ENCODE measurements at places on chromosomes 7 and 10. TPM values are rescaled to one million over a fixed set of nuclear protein-coding genes. Genes with fewer than 3 reads are reported as not detected.

OLAH gene
- not detected for total RNA-seq

ATRNL1 gene
- total RNA-seq = 0.33 TPM

WAC gene
- total RNA-seq = 65.7 TPM

LEP gene
- total RNA-seq = 2.8 TPM

- no peak for DNase-seq
- no peak overlapping the region for H3K27ac ChIP-seq
- peaks cover 2% of the 10 kb centered on the region for H3K36me3 ChIP-seq
- H3K27me3 ChIP-seq = no peaks in the 10 kb centered on the region
- H3K4me1 ChIP-seq = peaks cover 17% of the 10 kb centered on the region
- no peak overlapping the region for H3K4me3 ChIP-seq
Observed at GRCh38 chr10:103718247-103718620, 137.1 kb downstream of the SH3PXD2A start.

GRCh38 chr10:101141616-101142532 lies 10.8 kb downstream of the TLX1 start:
- H3K4me3 ChIP-seq = no peak overlapping the region
- H3K27me3 ChIP-seq = peaks cover 78% of the 10 kb centered on the region
- DNase-seq = peak; percentile 61
- H3K36me3 ChIP-seq = no peaks in the 10 kb centered on the region
- H3K4me1 ChIP-seq = peaks cover 3% of the 10 kb centered on the region
- H3K27ac ChIP-seq = no peak overlapping the region

- no peaks in the 10 kb centered on the region for H3K36me3 ChIP-seq
- no peak for DNase-seq
- no peak overlapping the region for H3K4me3 ChIP-seq
- H3K4me1 ChIP-seq = no peaks in the 10 kb centered on the region
Observed at GRCh38 chr10:78820007-78820362, 248.8 kb upstream of the ZMIZ1 start.

DNA sequence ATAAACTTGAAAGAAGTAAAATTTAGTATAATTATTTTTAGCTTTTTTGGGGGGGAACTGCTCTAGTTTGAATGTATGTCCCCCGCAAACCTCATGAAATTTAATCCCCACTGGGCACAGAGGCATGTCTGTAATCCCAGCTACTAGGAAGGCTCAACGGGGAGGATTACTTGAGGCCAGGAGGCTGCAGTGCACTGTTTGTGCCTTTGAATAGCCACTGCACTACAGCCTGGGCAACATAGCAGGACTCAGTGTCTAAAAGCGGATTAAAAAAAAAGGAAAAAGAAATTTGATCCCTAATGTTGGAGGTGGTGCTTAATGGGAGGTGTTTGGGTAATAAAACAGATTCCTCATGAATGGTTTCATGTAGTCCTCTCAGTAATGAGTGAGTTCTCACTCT lies 43.1 kb upstream of the PHF14 start:
- H3K27me3 ChIP-seq = no peaks in the 10 kb centered on the region
- H3K4me1 ChIP-seq = no peaks in the 10 kb centered on the region
- DNase-seq = no peak
- H3K36me3 ChIP-seq = peaks cover 7% of the 10 kb centered on the region
- H3K27ac ChIP-seq = no peak overlapping the region

DNA sequence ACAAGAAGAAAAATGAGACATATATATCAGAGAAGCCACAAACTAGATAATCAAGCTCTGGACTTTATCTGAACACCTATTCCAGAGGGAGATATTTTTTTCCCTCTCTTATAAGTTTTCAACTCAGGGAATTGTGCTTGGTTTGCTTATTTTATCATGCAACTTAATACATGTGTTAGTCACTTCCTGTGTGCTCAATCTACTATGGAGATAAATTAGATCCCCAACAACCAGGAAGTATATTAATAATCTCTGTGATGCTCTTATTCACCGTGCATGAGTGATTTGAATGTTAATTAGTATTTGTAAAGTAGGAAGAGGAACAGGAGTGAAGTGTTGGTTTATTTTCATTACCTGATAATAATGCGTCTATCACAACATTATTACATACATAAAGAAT lies 38.8 kb upstream of the ZNF365 start:
- no peaks in the 10 kb centered on the region for H3K4me1 ChIP-seq
- no peak overlapping the region for H3K27ac ChIP-seq
- peak; percentile 57 for DNase-seq
- H3K27me3 ChIP-seq = no peaks in the 10 kb centered on the region
- no peak overlapping the region for H3K4me3 ChIP-seq
